Tibial nerve (tissue), 4 donors: ENCODE measurements at places on chromosomes 12 and 14. TPM values are rescaled to one million over a fixed set of nuclear protein-coding genes. Genes with fewer than 3 reads are reported as not detected.

GRCh38 chr12:56338308-56339157 lies at the start of gene IL23A:
TSS of gene IL23A (plus strand) at chr12:56338884. CDS start at chr12:56339045, 161 bp downstream.
- no peak for DNase-seq

- no peak for DNase-seq
Measured at GRCh38 chr12:105933671-105934665, 204.8 kb downstream of the NUAK1 start.

DNA sequence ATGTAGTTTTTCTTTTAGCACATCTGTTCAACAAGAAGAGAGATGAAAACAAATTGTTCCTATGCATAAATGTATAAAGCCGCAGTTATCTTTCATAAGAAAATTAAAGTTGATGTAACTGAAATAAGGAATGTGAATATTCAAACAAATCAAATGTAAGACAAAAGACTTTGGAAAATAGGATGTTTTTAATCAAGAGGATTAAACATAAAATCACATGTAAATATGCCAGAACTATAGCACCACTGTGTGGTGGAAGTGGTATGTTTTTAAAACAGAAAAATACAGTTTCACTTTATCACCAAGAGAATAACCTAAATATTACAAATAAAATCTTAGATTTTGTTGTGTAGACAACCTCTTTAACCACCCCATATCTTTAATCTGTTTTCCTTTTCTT lies 40.4 kb downstream of the CAPS2 start:
- no peak for DNase-seq

DNA sequence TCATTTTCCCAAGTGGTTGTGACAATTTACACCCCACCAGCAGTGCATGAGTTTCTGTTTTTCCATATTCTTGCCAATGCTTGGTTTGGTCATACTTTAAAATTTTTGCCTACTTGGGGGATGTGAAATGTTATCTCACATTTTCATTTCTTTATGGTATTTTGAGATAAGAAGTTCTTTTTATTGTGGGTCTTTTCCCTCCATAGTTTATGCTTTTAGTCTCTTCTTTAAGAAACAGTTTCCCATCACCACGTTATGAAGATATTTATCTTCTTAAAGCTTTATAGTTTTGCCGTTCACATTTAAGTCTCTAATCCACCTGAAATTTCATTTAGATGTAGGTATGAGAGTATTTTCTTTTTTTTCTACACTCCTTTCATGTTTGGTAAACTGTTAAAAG lies 95.7 kb downstream of the PPM1A start:
- DNase-seq = no peak

The AKAP5 gene
- total RNA-seq = 0.59 TPM

The CLEC4D gene
- not detected for total RNA-seq

DNA sequence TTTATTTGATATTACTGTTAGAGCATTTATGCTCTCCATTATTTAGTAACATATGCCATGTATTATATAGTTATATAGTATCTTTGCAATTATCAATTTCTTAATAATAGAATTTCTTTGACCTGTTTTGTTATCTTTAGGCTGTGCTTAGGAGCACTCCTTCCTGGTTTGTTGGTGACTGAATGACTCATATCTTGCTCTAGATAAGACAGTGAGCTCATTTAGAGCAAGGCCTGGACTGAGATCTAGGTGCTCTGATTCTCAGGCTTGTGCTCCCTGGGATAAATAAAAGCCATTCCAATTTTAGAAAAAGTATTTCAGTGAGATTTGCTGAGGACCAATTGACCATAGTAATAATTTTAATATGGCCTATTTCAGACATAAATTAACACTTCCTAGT lies 951.2 kb downstream of the FLRT2 start:
- no peak for DNase-seq
